ENCODE measurements at places on chromosomes 4 and X. TPM values are rescaled to one million over a fixed set of nuclear protein-coding genes. Genes with fewer than 3 reads are reported as not detected.

FGF2 gene
- total RNA-seq: 26.3 TPM

ERCC6L gene
- total RNA-seq: 2.7 TPM

ENPEP gene
- total RNA-seq: 19.0 TPM

QRFPR gene
- total RNA-seq: 2.5 TPM

PFKFB1 gene
- total RNA-seq: not detected

EPGN gene
- total RNA-seq: 1.3 TPM

DCLK2 gene
- total RNA-seq: 48.7 TPM

MAP9 gene
- 33.0 TPM for total RNA-seq

VCX2 gene
- total RNA-seq: not detected

NLGN4X gene
- 39.9 TPM for total RNA-seq

EXOC1L gene
- total RNA-seq: not detected

AWAT1 gene
- not detected for total RNA-seq

WWC2 gene
- 48.1 TPM for total RNA-seq

GIMD1 gene
- 0.49 TPM for total RNA-seq

GSX2 gene
- total RNA-seq: 3.9 TPM

COL4A6 gene
- 21.6 TPM for total RNA-seq

KIAA0232 gene
- total RNA-seq: 72.6 TPM

FAM47E gene
- total RNA-seq: 6.7 TPM

MTNR1A gene
- total RNA-seq: 1.6 TPM

DYNLT3 gene
- 39.4 TPM for total RNA-seq

TASL gene
- 1.8 TPM for total RNA-seq

HSFX3 gene
- total RNA-seq: not detected

ADH4 gene
- not detected for total RNA-seq

DNAAF6 gene
- total RNA-seq: not detected

BTC gene
- total RNA-seq: 8.0 TPM

ZXDB gene
- 16.8 TPM for total RNA-seq

TRIML2 gene
- total RNA-seq: not detected

TMPRSS11F gene
- total RNA-seq: not detected

KCTD8 gene
- 9.3 TPM for total RNA-seq

CCDC149 gene
- total RNA-seq: 28.0 TPM

ATOH1 gene
- not detected for total RNA-seq

DOCK11 gene
- 21.0 TPM for total RNA-seq

POU3F4 gene
- not detected for total RNA-seq

HMGB3 gene
- 33.9 TPM for total RNA-seq

XAGE2 gene
- not detected for total RNA-seq

VCX3B gene
- not detected for total RNA-seq

PPARGC1A gene
- 40.5 TPM for total RNA-seq

HTR2C gene
- 0.49 TPM for total RNA-seq

AKAP14 gene
- total RNA-seq: not detected

TKTL2 gene
- total RNA-seq: 0.33 TPM

MSANTD1 gene
- 1.3 TPM for total RNA-seq

SYTL5 gene
- total RNA-seq: 4.1 TPM

SSX4 gene
- total RNA-seq: not detected

MAGED4 gene
- 77.3 TPM for total RNA-seq

PPEF2 gene
- 12.3 TPM for total RNA-seq

TSPAN7 gene
- 58.6 TPM for total RNA-seq

COQ2 gene
- 15.3 TPM for total RNA-seq

TMEM47 gene
- 86.8 TPM for total RNA-seq

SMIM10 gene
- total RNA-seq: 3.6 TPM

TEX13D gene
- total RNA-seq: not detected

SOWAHB gene
- total RNA-seq: 1.3 TPM

OTUD4 gene
- 64.9 TPM for total RNA-seq

KLHL4 gene
- total RNA-seq: 9.2 TPM

G6PD gene
- 33.1 TPM for total RNA-seq

MAGEE2 gene
- total RNA-seq: 1.5 TPM

CDX4 gene
- not detected for total RNA-seq
